Activated T-cell treated with anti-CD3 and anti-CD28 coated beads for 24 hours (primary cell): ENCODE measurements at places on chromosomes 4 and X.

- no peak for DNase-seq
Measured at GRCh38 chrX:48834383-48834709, 1.1 kb downstream of the PCSK1N start.

DNA sequence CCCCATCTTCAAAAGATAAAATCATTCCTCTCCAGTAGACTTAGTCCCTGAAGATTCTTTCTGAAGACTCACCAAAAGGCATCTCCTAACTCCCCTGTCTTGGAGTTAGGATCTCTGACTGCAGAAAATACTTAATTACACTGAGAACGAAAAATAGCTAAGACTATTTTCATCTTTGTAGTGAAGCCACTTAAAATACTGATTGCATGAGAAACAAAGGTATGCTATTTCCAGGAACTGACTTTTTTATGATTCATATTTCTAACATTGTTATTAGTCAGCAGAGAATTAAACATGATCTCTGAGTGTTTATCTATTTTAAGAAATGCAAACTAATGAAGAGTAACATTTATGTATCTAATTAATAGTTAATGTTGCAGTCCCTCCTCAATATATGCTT lies 71.8 kb upstream of the NR3C2 start:
- no peak for DNase-seq

GRCh38 chr4:105277702-105278101 lies 131.0 kb downstream of the TET2 start:
- no peak for DNase-seq

DNA sequence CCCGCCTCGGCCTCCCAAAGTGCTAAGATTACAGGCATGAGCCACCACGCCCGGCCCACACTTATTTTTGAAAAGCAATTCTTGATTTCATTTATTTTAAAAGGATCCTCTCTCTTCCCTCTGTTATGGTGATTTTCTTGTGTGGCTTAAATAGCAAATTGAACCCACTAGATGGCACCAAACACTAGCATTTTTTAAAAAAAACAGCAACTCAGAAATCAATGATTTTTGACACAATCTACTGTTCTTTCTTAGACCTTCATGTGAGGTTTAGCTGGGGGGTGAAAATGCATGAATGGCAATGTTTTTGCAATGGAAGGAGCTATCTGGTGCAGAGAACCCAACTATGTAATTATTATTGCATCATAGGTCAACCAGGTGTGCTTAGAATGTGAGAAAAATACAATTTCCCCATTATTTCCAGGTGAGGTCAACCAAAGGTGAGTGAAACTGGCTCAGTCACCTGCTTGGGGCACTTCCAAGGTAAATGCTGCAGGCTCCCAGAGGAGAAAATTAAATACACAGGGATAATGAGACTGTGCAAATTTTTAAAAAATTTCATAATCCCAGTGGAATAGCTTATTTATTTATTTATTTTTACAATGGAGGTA lies 226.7 kb upstream of the PRKX start:
- DNase-seq, result no peak

- DNase-seq, result no peak
Measured at GRCh38 chr4:76558396-76559235, 123.6 kb downstream of the SHROOM3 start.

DNA sequence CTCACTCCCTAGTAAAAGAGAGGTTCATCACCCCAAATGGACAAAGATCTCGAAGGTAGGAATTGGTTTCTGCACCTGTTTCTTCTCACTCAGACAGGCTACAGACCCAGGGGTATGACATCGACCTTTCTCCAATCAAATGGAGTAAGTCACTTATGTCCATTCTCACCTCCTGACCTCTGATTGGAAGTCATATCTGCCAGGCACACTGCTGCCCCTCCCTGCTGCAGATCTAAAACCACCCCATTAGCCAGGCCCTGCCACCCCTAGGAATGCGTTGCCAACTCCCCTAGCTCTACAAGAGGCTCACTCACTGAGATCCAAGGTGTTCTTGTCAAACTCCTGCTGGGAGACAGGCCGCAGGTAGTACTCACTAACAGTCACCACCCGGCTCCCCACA lies 6.8 kb downstream of the GPKOW start:
- DNase-seq, result no peak

DNA sequence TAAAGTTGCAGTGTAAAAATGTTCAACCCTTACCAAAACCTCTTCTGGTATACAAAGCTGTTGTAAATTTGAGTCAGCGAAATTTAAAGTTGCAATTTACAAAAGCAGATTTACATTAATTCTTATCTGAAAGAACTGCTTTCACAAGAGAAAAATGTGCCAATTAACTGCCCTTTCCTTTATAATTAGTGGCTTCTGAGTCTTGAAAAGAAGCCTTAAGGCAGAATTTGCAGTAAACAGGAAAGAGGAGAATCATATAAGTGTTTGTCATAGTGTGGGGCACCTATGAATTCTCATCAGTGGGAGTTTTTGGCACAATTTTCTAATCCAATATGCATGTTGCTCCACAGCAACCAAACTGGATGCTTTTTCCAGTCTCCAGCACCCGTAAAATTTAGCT lies 125.3 kb upstream of the GABRG1 start:
- no peak for DNase-seq

GRCh38 chrX:96692890-96693289 lies 8.2 kb downstream of the DIAPH2 start:
- no peak for DNase-seq

DNA sequence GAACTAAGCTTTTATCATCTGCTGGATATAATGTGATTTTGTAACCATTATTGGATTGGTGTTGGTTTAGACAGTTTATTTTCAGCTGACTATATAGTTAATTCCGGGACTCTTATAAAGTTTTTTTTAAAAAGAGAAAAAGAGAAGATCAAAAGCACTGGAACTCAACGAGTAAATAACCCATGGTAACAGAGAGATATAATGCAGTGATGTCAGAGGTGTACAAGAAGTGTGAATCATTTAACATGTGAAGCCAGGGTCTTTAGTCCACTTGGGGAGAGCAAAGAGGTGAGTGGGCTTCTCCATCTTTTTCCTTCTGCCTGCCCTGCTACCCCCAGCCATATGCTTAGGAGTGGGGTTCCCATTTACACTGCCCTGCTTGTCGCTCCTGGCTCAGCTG lies 3.2 kb downstream of the TMEM165 start:
- DNase-seq, result no peak

GRCh38 chr4:42453612-42454011 lies 56.3 kb downstream of the SHISA3 start:
- DNase-seq, result no peak

DNA sequence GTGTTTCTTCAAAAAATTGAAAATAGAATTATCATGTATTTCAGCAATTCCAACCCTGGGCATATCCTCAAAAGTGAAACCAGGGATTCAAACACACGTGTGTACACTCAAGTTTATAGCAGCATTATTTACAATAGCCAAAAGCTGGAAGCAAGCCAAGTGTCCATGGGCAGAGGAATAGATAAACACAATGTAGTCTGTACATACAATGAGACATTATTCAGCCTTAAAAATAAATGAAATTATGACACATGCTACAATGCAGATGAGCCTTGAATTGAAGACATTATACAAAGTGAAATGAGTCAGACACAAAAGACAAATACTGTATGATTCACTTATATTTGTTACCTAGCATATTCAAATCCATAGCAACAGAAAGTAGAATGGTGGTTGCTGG lies 853.4 kb downstream of the STIM2 start:
- no peak for DNase-seq

- DNase-seq, result no peak
Measured at GRCh38 chrX:8927701-8928100, 106.2 kb downstream of the FAM9B start.
